HepG2 (cell line): ENCODE measurements at places on chromosomes 4 and X.

DNA sequence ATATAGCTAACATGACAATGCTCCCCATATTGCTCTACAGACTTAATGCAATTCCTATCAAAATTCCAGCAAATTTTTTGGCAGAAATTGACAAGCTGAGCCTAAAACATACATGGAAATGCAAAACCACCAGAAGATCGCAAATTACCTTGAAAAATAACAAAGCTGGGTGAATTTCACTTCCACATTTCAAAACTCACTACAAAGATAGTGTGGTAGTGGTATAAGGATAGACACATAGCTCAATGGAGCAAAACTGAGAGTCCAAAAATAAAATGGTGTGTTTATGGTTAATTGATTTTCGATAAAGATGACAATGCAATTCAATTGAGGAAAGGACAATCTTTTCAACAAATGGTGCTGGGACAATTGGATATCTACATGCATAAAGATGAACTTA, 65.8 kb downstream of the SLC9A7 start:
- H3K27me3 ChIP-seq: no peaks in the 10 kb centered on the region
- H3K27ac ChIP-seq: no peak overlapping the region
- no peaks in the 10 kb centered on the region for H3K4me1 ChIP-seq
- no peaks in the 10 kb centered on the region for H3K36me3 ChIP-seq
- no peak for DNase-seq

GRCh38 chrX:19064175-19064574, 58.1 kb downstream of the ADGRG2 start:
- no peaks in the 10 kb centered on the region for H3K36me3 ChIP-seq
- H3K27me3 ChIP-seq: no peaks in the 10 kb centered on the region
- H3K4me1 ChIP-seq: peaks cover 18% of the 10 kb centered on the region
- no peak for DNase-seq

DNA sequence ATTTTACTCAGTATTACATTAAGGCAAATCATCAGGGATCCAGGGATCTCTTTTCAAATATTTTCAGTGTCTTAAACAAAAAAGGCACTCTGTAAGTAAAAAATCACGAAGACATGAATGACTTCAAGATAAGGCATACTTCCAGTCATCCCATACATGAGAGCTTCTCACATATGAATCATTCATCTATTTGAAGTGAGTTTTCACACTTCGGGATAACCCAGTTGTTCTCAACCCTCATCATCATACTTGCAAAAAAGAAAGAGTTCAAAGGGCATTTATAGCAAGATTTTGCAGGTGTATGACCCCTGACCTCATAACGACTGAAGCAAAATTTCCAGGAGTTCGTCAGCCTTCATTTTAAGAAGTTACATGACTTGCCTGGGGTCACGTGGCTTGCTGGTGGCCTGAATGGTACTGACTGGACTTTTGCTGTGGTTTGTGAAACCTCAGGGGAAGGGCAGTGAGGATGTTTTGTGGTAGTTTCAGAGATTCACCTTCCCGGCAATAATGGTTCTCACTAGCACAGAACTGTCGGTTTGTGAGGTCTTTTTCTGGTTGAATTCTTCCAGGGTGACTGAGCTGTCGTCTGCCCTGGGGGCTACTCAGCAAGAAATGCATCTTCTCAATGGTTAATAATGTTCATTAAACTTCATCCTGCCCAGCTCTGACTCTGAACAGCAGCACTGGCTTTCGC, 115.8 kb upstream of the SHISA3 start:
- no peak overlapping the region for H3K27ac ChIP-seq
- no peak overlapping the region for H3K4me3 ChIP-seq
- no peaks in the 10 kb centered on the region; the same call in 1 of the 2 replicates for H3K27me3 ChIP-seq
- no peak for DNase-seq
- H3K36me3 ChIP-seq: no peaks in the 10 kb centered on the region

GRCh38 chrX:87873347-87873941, 355.8 kb downstream of the KLHL4 start:
- no peaks in the 10 kb centered on the region for H3K36me3 ChIP-seq
- H3K27me3 ChIP-seq: no peaks in the 10 kb centered on the region
- H3K27ac ChIP-seq: no peak overlapping the region
- DNase-seq: peak; percentile 0
- H3K4me1 ChIP-seq: no peaks in the 10 kb centered on the region

DNA sequence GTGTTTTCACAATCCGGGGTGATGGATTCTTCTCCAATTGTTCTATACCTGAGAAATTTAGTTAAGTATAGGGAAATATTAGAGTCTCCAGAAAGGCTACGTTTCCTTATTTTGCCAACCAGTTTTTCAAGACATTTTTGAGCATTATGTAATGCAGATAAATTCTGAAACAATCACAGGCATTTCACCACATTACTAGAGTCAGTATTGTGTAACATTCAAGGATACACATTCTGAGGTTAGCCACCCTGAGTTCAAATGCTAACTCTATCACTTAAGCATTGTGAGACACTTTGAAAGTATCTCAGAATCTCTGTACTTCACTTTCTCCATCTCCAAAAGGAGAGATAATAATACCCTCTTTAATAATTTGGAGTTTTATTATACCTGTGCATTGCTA, 10.6 kb downstream of the SULT1B1 start:
- H3K27ac ChIP-seq: no peak overlapping the region
- H3K4me1 ChIP-seq: peaks cover 9% of the 10 kb centered on the region
- no peak overlapping the region for H3K4me3 ChIP-seq
- no peaks in the 10 kb centered on the region for H3K36me3 ChIP-seq
- no peaks in the 10 kb centered on the region for H3K27me3 ChIP-seq

DNA sequence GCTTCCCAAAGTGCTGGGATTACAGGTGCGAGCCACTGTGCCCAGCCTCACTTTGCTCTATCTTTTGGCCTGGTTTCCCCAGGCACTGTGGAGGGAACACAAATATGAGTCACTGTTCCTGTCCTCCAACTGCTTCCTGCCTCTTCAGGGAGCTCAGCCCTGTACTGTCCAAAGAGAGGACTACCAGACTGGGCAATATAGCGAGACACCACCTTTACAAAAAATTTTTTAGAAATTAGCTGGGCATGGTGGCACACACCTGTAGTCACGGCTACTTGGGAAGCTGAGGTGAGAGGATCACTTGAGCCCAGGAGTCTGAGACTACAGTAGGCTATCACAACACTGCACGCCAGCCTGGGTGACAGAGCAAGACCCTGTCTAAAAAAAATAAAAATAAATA, 16.9 kb upstream of the WAS start:
- H3K4me1 ChIP-seq: peaks cover 13% of the 10 kb centered on the region
- H3K27ac ChIP-seq: no peak overlapping the region
- no peak for DNase-seq
- H3K4me3 ChIP-seq: no peak overlapping the region

DNA sequence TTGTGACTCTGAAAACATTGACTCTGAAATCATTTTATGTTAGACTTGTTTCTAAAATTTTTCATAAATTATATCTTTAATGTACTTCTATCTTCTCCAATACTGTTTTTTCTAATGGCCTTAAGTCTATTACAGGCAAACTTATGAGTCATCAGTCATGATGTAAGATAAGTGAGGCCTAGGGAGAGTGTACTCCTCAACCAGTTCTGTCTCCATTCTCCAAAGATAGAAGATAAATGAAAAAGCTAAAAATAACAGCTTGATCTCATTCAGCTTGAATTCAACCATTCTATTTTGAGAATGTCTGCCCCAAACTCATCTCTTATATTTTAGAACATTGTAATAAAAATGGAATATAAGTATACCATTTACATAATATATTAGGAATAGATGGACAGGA, 34.5 kb downstream of the STBD1 start:
- H3K4me3 ChIP-seq: no peak overlapping the region
- DNase-seq: no peak
- H3K4me1 ChIP-seq: peaks cover 14% of the 10 kb centered on the region; the same call in 1 of the 2 replicates
- no peak overlapping the region for H3K27ac ChIP-seq
- no peaks in the 10 kb centered on the region for H3K27me3 ChIP-seq
- H3K36me3 ChIP-seq: no peaks in the 10 kb centered on the region

GRCh38 chr4:113773014-113773413, 11.5 kb upstream of the CAMK2D start:
- no peaks in the 10 kb centered on the region for H3K4me1 ChIP-seq
- H3K27me3 ChIP-seq: no peaks in the 10 kb centered on the region
- no peak overlapping the region for H3K4me3 ChIP-seq
- DNase-seq: no peak
- no peaks in the 10 kb centered on the region for H3K36me3 ChIP-seq

DNA sequence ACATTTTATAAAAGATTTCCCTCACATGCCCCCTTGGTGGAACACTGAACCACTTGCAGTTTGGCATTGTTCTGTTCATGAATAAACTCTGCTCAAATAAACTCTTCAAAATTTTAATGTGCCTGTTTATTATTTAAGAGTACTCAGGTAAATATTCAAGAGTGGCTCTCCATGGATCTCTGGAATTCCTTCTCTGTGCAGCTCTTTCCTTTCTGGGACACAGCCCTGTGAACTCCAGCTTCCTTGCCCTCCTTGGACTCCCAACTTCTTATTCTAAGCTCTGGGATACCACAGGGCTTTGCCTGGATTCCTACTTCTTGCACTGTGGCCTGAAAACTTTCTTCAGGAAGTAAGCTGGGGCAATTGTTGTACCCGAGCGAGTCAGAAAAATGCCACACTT, 8.3 kb downstream of the BEX3 start:
- no peak for DNase-seq
- H3K27ac ChIP-seq: no peak overlapping the region
- H3K4me3 ChIP-seq: no peak overlapping the region
- no peaks in the 10 kb centered on the region for H3K4me1 ChIP-seq

DNA sequence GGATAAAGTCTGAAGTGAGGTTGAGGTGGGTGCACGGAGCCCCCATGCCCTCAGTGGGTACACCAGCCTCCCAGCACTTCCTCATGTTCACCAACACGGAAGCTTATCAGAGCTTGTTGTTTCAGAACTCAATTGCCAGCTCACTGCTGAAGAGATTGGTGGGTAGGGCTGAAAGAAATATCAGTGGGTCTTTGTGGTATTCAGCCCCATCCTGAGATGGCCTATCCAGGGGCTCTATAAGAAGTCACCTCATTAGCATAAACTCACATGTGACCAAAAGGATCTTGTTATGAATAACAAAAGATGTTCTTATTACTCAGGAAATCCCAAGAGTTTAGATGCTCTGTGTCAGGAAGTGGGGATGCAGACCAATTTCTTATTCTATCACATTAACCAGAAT, 177.3 kb downstream of the ARHGAP10 start:
- no peaks in the 10 kb centered on the region for H3K36me3 ChIP-seq
- H3K27me3 ChIP-seq: no peaks in the 10 kb centered on the region
- H3K4me1 ChIP-seq: no peaks in the 10 kb centered on the region
- no peak overlapping the region for H3K4me3 ChIP-seq
- H3K27ac ChIP-seq: no peak overlapping the region
- DNase-seq: no peak

GRCh38 chr4:77488882-77489281, 116.7 kb upstream of the CXCL13 start:
- no peaks in the 10 kb centered on the region for H3K27me3 ChIP-seq
- H3K4me3 ChIP-seq: no peak overlapping the region
- no peaks in the 10 kb centered on the region for H3K4me1 ChIP-seq
- H3K36me3 ChIP-seq: no peaks in the 10 kb centered on the region

DNA sequence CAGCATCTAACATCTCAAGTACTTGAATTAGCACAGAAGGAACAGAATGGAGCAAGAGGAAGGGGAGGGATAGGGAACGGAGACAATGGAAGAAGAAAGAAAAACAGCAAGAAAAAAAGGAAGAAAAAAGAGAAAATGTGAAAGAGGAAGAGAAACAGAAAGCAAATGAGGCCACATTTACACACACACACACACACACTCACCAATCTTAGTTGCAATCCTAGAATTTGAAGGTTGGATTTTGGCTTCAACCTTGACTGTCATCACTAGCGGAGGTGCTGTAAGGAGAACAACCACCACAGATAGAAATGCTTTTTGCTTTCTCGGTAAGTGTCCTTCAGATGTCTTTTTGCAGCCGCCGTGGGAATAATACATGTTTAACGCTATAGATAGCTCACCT, 327.1 kb upstream of the NWD2 start:
- H3K27ac ChIP-seq: no peak overlapping the region
- H3K4me3 ChIP-seq: no peak overlapping the region
- no peak for DNase-seq
- no peaks in the 10 kb centered on the region for H3K4me1 ChIP-seq
- H3K36me3 ChIP-seq: no peaks in the 10 kb centered on the region
- no peaks in the 10 kb centered on the region for H3K27me3 ChIP-seq

GRCh38 chr4:33323393-33323792, 2603.2 kb downstream of the PCDH7 start:
- no peaks in the 10 kb centered on the region for H3K27me3 ChIP-seq
- no peak overlapping the region for H3K27ac ChIP-seq
- H3K36me3 ChIP-seq: no peaks in the 10 kb centered on the region

GRCh38 chr4:51851090-51851936, 8.4 kb downstream of the DCUN1D4 start:
- no peaks in the 10 kb centered on the region for H3K27me3 ChIP-seq
- peaks cover 47% of the 10 kb centered on the region for H3K4me1 ChIP-seq
- DNase-seq: no peak
- H3K4me3 ChIP-seq: no peak overlapping the region
- no peak overlapping the region for H3K27ac ChIP-seq

DNA sequence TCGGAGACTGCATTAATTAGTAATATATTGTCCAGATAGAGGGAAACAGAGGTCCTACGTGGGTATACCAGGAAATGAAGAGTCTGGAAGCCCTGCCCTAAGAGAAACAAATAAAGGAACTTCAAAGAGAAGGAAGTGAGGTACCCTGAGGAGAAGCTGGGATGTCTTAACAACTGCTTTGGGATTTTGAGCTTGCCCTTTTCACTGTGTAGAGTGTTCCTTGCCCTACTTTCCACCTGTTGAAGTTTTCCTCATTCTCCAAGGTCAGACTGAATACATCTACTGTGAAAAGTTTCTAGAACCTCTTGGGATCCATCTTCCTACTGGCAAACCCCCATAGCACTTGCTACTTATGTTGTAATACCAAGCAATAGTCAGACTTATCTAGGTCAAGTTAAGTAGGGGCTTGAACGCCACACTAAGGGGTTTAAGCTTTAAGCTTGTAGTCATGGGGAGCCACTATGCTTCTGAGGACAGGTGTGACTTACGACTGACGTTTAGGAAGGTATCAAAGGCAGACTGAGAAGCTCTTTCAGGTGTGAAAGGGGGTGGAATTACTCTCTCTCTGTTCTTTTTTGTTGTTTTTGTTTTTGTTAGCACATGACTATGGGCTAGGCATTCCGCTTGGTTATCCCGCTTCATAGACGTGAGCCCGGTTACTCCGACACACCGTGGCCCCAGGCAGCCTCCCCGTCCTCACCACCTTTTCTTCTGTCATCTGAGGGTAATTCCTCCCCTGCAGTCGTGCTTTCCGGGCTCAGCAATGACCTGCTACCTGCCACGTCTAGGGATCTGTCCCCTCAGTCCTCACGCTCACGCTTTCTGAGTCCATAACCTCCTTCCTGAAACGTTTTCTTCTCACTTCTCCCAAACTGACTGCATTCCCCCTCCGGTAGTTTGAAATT, 959 bp upstream of the REST start:
- H3K27ac ChIP-seq: no peak overlapping the region
- H3K4me1 ChIP-seq: peaks cover 25% of the 10 kb centered on the region
